ENCODE measurements at places on chromosomes 4 and X.

GRCh38 chrX:108159028-108159670 is 67.6 kb downstream of the ATG4A start:
- no peak for DNase-seq

- DNase-seq = no peak
These were observed 101.9 kb upstream of the MAML3 start for GRCh38 chr4:140255927-140256326.

DNA sequence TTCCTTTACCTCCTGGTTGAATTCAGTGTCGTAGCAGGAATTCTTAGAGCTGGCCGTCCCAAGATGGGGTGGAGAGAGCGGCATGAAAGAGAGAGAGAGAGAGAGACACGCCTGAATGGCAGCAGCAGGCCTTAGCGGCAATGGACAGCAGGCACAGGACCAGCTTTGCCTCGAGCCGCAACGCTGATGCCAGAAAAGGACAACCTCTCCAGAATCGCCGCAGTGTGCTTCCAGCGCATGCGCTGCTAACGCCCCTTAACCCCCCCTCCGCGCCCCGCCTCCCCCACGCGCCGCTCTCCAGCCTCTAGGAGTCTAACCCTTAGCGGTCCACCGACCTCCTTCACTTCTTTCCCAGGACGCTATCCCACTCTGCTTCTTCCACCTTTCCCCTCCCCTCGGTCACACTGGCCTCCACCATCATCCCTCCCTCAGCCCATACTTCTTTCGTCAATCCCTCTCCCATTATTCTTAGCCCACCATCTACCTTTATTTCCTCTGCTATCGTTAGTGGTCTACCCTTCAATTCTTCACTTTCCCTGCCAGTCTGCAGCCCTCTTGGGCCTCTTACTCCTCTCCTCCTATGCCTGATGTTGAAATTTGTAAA is 10.5 kb upstream of the ZCCHC13 start:
- peak; percentile 78 for DNase-seq

DNA sequence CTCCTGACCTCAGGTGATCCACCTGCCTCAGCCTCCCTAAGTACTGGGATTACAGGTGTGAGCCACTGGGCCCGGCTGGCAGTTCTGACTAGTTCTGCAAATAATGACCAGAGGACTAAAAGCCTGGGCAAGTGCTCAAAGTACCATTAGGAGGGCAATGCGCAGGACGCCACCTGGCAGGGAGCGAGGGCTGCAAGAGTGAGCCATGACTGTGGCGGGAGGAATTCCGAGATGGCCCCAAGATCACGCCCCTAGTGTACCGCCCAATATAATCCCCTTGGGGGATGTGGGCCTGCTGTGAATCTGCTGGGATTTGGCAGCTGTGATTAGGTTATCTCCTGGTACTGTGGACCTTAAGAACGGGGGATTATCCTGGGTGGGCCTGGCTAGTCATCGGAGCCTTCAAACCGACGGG is 26.2 kb upstream of the GPR78 start:
- DNase-seq = no peak

- no peak for DNase-seq
These were observed 6.4 kb upstream of the GSX2 start for GRCh38 chr4:54093324-54094240.

- no peak for DNase-seq
These were observed 2.4 kb downstream of the ZMYM3 start for GRCh38 chrX:71251466-71251973.

GRCh38 chr4:11475871-11476270 is 47.2 kb upstream of the HS3ST1 start:
- no peak for DNase-seq
